T-helper 2 cell treated with Interferon-gamma antibody and Interleukin-4, amounts not matched to agents 5 μg/mL and 100 μg/mL, for 36 hours (primary cell): ENCODE measurements at places on chromosomes 7 and 10.

DNA sequence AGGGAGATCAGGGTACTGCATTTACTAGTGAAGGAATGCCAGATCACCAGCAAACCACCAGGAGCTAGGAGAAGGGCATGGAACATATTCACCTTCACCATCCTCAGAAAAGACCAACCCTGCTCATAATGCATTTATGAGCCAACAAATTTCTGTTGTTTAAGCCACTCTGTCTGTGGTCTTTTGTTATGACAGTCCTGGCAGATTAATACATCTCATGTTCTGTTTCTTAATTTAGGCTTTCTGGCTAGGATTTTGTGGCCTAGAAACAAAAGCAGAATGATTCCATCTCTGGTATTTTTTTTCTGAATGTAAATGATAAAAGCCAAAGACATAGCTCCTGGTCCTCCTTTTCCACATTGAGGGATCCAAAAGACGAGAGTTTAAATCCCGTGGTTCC is 797.9 kb downstream of the TYW1 start:
- DNase-seq, result no peak

GRCh38 chr10:72418679-72419078 is 64.0 kb upstream of the DNAJB12 start:
- no peak for DNase-seq

GRCh38 chr10:119680650-119681081 is 29.5 kb downstream of the BAG3 start:
- DNase-seq, result no peak

GRCh38 chr7:102317231-102318059 is 30.8 kb downstream of the SH2B2 start:
- no peak for DNase-seq

DNA sequence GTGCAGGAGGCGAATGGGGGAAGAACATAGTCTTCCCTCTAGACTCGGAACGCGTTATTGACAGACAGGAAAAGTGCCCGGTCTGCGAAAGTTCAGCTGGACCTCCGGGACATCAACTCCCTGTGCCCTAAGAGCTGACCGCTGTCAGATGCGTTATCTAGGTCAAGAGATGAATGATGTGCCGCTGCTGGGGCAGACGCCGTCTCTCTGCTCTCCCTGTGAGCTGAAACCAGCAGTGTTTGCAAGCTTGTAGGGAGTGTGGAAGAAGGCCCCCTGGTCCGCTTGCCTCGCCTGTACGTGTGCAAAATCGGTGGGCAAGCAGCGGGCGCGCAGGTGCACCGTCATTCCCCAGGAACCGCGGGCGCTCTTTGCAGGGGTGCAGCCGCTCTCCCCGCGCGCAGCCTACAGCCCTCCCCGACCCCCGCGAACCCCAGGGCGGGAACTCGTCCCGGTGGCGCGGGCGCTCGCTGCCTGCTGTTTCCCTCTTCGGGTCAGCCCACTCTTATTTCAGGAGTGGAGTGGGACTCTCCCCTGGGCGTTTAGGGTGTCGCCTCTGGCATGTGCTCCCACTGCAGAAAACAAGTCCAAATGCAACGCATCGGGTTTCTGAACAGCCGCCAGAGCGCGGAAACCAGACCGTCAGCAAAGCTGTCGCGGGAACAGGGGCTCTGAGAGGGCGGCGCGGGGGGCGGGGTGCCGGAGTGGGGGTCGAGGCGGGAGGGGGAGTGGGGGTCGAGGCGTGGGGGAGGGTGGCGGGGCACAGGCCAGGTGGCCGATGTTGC is 1.8 kb upstream of the PFKFB3 start:
- DNase-seq, result peak; percentile 31

DNA sequence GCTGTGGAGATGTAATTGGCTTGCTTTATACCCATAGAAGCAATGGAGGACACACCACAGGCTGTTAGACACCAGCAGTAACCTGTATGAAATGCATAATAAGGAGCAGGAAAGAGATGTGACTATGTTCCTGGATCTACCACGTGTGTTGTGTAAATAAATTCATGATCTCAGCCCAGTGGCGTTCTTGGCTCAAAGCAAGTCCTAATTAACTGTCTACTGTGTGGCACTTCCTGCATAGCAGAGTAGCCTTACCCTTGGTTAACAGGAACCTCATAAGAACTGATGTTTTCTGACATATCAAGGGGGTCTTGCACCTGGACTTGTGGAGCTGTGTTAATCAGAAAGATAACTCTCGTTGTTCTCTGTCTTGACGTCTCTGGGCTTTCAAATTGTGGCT is 25.7 kb upstream of the FAM180A start:
- no peak for DNase-seq

DNA sequence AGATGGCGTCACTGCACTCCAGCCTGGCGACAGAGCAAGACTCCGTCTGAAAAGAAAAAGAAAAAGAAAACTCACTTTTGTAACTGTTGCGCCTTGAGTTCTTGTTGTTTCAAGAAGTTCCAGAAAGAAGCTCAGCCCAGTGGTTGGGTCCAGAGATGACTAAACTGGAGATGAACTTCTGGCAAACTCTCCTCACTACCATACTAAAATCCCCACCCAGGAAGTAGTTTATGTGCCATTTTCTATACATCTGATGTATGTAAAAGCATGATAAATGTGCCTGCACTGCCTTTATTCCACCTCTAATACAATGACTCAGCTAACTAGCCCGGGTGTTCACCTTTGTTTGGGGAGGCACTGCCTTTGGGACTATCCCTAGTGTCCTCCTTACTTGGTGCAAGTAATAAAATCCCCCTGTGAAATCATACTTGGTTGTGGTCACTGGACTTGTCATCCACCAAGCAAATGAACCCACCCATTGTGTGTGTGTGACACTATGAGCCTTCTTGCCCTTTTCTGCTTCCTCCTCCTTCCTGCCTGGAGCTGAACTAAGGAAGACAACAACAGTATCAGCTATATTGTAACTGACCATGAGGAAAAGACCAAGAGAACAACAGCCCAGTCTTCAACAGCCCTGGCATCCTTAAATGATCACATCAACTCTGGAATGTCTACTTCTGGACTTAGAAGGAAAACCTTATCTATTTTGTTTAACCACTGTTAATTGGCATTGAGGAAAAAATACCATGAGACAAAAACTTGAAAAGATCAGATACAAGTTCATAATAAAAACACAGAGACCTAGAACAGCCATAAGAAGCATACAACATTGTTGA is 33.6 kb downstream of the JMJD1C start:
- DNase-seq, result no peak

DNA sequence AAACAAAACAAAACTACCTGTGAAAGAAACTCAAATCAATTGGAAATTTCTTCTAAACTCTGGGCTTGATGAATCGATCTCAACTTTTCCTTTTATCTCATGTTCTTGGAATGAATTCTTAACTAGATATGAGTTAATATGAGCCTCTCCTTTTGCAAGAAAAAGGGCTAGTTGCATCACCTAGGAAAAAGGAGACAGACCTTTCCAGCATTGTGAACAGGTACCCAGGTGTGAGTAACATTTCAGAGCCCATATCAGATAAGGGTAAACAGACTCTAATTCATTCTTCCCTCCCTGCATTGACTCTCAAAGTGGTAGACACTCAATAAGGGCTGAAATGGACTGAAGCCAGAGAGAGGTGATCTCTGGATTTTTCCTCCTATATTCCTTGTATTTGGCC is 103.8 kb upstream of the AGR3 start:
- DNase-seq, result no peak

- no peak for DNase-seq
Observed at GRCh38 chr7:110573862-110574528, 516.9 kb upstream of the LRRN3 start.

DNA sequence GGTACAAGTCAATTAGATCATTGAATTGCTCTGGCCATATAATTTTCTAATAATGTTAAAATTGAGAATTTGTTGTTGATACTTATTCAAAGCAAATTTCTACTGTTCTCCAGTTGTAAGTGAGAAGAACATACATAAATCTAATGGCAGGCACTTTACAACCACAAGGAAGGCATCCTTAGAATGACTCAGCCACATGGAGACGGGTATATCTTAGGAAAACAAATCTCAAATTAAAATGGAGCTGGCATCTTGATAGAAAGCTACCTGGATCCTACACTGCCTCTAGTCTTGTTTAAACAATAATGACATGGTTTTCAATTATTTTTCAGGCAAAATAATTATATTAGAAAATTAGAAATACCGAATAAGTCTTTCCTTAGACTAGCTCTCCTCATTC is 1183.7 kb upstream of the SORCS1 start:
- no peak for DNase-seq

DNA sequence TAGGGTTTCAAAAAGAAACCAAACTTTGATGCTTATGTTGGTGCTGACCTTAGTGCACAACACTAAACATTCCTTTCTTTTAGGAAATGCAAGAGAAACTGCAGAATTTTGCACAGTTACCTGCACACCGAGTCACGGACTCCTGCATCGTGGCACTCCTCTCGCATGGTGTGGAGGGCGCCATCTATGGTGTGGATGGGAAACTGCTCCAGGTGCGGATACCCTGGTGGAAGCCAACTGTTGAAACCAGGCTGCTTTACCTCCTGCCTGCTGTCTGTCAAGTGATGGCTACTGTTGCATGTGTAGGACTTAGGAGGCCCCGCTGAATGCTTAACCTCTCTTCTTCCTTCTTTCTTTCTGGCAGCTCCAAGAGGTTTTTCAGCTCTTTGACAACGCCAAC is 11.7 kb downstream of the CASP2 start:
- peak; percentile 33 for DNase-seq

- no peak for DNase-seq
Observed at GRCh38 chr10:16656895-16657294, 135.2 kb upstream of the C1QL3 start.

DNA sequence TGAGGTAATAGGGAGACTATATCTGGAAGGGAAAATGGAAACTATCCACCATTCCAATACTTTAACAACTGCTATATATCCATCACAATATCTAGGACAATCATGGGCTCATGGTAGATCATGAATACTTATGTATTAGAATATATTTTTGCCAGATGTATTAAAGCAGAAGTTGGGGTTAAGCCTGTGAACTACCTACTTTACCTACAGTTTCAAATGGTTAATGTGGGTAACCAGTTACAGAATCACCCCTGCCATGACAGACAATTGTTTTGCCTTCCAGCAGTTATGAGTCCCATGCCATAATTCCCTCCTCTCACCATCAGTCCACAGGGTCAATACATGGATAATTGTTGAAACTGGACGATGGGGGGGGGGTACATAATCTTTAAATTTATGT is 29.9 kb upstream of the RAPGEF5 start:
- no peak for DNase-seq

DNA sequence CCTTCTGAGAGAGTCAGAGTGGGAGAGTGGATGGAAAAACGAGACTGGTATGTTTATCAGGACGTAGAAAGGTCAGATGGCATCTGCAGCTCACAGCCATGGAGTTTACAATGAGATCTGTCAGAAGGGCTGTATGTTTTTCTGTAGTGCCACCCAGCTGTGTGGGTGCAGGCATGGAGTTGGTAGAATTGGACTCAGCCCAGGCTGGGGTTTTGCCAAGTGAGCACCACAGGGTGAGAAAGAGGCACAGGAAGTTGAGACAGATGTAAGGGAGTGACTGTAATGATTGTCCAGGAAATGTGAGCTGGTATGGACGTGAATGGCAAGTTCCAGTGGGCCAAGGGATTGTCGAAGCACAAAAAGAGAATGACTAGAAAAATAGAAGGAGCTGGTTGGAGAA is 9.1 kb upstream of the ZYX start:
- DNase-seq, result peak; percentile 55

GRCh38 chr10:20760460-20760859 is 136.7 kb downstream of the NEBL start:
- DNase-seq, result no peak

DNA sequence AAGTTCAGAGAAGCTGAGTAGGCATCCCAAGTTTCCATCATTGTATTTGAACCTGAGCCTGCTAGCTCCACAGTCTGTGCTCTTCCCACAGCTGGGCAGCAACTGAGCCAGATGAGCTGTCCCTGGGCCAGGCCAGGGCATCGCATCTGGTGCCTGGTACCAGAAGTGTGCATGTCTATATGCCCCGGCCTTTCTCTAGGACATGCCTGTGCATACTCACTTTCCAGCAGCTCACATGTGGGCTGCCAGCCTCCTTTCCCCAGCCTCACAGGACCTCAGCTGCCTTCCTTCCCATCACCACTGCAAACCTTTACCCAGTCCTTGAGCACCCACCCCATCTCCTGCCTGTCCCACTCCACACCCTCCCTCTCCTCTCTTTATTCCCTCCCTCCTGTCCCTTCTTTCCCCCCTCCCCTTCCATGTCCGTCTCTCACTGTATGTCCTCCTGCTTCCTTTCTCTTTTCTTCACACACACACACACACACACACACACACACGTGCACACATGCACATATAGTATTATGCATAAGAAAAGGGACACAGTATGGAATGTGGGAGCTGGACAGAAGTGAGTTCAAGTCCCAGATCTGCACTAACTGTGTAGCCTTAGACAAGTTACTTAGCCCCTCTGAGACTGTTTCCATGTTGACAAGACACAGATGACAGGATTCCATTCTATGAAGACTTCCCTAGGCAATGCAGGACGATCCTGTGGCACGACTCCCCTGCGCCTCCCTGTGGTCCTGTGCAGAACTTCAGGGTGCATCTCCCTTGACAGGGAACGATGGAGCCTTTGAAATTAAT is 10.9 kb downstream of the CDHR1 start:
- DNase-seq, result peak; percentile 29

DNA sequence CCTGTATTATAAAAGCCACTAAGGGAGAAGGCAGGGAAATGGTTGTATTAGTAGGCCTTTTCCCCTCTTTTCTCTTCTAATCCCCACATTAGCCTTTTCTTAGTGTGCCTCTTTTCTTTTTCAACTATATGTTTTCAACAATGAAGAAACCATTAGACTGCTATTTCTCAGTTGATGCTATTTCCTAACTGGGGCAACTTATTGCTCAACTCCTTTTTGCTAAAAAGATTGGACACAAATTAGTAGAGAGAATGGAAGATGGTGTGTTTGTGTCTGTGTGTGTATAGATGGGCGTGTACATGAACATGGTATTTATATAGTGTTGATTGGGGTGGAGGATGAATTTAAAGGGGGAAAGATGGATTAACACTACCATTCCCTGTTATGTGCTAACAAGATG is 28.4 kb downstream of the TBC1D12 start:
- no peak for DNase-seq

DNA sequence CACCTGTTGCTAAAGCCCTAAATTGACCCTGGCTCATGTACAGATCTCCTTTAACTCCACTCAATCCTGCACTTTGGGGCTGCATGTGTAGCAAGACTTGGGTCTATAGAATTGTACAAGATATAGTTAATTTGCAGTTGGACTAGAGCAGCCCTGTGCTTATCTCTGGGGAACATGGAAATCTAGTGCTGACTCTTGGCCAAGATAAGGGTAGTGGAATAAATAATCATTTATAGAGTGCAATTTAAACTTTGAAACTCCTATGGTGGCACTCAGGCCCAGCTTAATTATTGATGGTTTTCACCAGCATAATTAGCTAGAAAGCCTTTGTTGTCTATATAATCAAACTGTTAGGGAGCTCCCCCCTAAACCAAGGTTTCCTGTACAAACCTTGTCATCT is 39.2 kb upstream of the MBL2 start:
- DNase-seq, result no peak

GRCh38 chr10:49282879-49283341 is 16.1 kb upstream of the C10orf71 start:
- DNase-seq, result no peak

- no peak for DNase-seq
Observed at GRCh38 chr7:105079348-105079747, 65.3 kb downstream of the KMT2E start.
